Cortex of kidney (tissue), 1 donor: ENCODE measurements at places on chromosomes 4 and X.

- no peak for DNase-seq
Measured at GRCh38 chr4:16236402-16237023, 10.2 kb upstream of the TAPT1 start.

- DNase-seq = no peak
Measured at GRCh38 chr4:76434901-76435527, at the start of gene SHROOM3. Gene SHROOM3, plus strand, starts transcription at chr4:76435229. Its CDS starts 824 bp downstream, at chr4:76436053.

GRCh38 chr4:177001271-177002175 lies 208.8 kb upstream of the VEGFC start:
- no peak for DNase-seq

DNA sequence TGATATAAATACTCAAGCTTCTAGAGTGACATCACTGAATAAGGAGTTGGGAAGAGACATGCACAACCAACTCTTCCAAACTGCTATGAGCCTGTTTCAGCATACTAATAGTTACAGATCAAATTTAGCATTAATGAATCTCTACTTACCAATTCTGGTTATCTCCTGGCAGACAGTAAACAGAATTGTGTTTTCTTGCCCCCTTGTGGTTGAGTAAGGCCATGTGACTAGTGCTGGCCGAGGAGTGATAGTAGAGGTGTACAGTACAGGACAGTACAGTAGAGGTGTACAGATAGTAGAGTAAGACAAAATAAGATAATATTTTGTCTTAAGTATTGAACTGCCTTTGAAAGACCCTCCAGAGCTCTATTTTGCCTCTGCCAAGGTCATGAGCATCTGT lies 681.4 kb downstream of the GABRG1 start:
- DNase-seq = no peak

- no peak for DNase-seq
Measured at GRCh38 chrX:113790987-113791386, 792.9 kb upstream of the HTR2C start.

DNA sequence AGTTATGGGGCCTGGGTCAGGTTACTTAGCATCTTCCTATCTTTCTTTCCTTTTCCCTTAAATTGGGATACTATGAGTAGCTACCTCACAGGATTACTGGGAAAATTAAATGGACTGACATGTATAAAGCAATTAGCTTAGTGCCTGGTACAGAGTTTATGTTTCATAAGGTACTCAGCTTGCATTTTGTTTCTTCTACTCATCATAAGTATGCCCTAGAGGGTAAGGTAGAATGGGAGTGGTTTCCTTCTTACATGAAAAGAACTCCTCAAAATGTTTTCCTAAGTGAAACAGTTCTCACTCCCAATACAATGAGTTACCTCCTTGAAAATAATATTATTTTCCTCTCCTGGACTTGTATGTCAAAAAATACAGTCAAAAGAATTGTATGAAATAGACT lies 75.7 kb downstream of the NPFFR2 start:
- no peak for DNase-seq

DNA sequence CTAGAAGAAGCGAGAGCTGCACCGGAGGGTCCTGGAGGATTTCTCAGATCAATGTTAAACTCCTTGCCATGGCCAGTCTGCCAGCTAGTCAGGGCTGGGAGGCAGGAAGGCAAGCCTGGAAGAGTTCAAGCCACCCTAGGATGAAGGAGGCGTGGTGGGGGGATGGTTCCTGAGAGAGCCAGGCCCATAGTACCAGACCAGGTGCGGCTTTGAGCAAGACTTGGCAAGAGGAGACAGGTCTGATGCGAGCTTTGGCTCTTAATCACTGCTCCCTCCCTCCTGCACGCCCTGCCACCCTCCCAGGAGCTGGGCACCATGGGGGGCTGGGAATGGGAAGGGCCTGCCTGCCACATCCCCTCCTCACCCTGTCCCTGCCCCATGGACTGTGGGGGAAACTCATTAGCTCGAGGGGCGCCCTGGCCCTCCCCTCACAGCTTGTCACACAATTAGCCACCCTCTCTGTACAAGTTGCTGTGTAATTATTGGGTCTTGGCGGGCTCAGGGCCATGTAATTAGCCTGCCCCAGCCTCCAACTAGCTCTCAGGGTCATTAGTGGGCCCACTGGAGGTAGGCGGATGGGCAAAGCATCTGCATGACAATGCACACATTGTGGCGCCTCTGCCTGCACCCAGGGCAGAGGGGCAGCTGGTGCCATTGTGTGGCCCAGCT lies 50.3 kb downstream of the EFNB1 start:
- DNase-seq = no peak

DNA sequence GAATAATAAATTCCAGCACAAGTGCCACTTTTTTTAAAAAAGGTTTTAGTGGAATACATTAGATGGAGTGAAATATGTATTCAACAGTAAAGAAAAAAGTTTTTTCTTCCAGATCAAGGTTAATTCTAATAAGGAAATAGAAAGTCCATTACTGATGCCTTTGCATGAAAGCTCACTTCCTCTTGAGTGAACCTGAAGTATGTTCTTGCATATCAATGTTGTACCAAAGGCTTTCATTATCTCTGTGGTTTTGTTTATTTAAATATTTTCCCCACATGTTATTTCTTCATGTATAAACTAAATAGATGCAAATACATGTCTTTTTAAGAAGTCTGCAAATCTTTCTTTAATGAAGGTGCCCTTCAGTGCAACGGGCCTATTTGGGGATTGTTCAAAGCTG lies 307.9 kb downstream of the C4orf33 start:
- no peak for DNase-seq

- no peak for DNase-seq
Measured at GRCh38 chrX:70907900-70908299, 611 bp downstream of the TEX11 start.

GRCh38 chrX:17579026-17579425 lies 158.3 kb upstream of the SCML1 start:
- no peak for DNase-seq

- DNase-seq = no peak
Measured at GRCh38 chr4:104093247-104093646, 373.5 kb upstream of the TACR3 start.

DNA sequence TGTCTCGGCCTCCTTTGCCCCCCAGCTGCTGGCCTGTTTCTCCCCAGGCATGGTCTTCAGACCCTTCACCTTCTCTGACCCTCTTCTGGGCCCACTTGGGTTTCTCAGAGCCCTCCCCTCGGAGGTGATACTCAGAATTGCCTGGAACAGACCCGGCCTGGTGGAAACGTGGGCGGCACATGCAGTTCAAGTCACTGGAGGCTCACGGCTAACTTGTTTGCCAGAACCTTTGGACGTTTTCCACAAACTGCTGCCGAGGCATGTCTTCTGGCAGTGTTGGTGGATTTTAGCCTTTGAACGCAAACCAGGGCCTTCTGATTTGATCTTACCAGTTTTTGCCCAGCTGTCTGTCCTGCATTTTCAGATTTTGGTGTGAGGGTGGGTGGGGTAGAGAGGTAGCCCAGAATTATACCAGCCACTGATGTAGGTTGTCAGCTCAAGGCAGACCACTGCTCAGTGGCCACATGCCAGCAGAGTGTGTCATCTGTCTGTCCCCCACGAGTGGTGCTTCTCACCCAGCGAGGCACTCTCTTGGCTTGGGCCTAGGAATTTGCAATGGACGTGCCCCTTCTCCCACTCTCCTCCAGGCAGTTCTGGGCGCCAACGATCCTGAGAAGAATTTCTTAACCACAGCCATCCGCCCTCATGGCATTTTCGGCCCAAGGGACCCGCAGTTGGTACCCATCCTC lies 32.5 kb upstream of the ZNF185 start:
- DNase-seq = no peak
